ENCODE measurements at places on chromosomes 5 and 9.
A peak's percentile ranks its signal among the peaks of the same experiment; 100 is the strongest.

DNA sequence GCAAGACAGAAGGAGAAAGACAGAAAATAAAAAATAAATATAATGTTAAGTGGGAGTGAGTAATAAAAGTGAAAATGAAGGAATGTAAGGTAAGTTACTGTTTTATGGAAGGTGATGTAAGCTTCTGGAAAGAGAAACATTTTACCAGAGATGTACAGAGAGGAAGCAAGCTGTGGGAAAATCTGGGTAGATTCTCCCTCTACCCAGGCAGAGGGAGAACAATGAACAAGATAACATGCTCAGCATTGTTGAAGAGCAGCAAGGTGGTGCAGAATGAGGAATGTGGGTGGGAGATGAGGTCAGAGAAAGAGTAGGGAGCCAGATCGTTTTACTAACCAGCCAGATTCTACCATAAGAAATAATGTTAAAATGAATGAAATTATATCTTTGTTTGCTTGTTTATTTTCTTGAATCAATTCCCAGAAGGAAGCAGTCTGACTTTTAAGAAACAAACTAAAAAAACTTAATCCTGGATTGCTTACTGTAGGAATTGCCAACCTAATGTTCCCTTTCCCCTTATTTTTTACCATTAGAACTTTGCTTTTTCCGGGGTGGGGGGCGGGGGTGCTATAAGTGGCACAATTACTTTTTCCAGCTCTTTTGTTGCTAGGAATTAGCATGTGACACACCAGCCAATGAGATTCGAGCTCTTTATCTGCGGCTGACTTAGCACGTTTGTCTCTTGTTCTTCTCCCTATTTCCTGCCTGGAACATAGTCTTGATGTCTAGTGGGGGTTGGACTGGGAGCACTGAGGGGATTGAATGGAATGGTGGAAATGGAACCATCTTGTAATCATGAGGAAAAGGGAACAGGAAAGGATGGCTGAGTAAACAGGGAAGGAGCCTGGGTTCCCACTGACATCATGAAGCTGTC, 356.7 kb downstream of the TMEM167A start:
- no peaks in the 10 kb centered on the region for H3K36me3 ChIP-seq
- H3K27ac ChIP-seq, result no peak overlapping the region
- no peak for DNase-seq
- no peak overlapping the region for H3K4me3 ChIP-seq
- no peaks in the 10 kb centered on the region for H3K27me3 ChIP-seq
- H3K4me1 ChIP-seq, result no peaks in the 10 kb centered on the region

GRCh38 chr9:133305731-133306130, 30.3 kb downstream of the SURF6 start:
- no peak overlapping the region for H3K27ac ChIP-seq
- no peak for DNase-seq
- no peaks in the 10 kb centered on the region for H3K4me1 ChIP-seq
- no peaks in the 10 kb centered on the region for H3K27me3 ChIP-seq
- no peak overlapping the region for H3K4me3 ChIP-seq

DNA sequence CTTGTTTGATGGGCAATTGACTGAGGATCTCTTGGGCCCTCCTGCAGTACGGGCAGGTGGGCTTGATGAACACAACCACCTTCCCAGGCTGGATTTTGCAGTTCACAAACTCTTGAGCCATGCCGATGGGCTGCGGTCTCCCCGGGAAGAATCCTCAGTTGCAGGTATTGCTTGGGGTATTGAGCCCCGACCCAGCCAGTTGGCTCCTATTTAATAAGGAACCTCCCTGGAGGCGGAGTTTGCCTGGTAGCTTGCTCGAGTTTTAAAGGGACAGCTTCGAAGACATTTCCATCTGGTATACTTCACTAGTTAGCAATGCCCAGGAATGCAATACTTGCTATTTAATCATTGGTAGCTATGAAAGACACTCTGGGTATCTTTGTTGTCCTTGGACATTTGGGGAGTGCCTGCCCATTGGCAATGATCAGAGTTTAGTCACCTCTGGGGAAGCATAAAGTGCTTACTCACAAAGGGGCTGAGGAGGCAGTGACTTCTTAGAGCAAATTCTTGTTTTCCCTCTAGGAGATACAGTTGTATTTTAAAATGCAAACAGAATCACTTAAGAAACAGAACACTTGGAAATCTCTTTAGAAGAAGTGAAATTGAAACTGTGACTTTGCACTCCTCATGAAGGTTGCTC, at the start of gene GLRX:
GLRX (minus strand) TSS at position 185 of the 640 bp plus-strand sequence; CDS start at position 121, 64 bp downstream.
- peaks cover 3% of the 10 kb centered on the region for H3K4me1 ChIP-seq
- peak within 1 kb of the TSS; percentile 56 for H3K4me3 ChIP-seq
- DNase-seq, result peak; percentile 78
- H3K27me3 ChIP-seq, result no peaks in the 10 kb centered on the region

DNA sequence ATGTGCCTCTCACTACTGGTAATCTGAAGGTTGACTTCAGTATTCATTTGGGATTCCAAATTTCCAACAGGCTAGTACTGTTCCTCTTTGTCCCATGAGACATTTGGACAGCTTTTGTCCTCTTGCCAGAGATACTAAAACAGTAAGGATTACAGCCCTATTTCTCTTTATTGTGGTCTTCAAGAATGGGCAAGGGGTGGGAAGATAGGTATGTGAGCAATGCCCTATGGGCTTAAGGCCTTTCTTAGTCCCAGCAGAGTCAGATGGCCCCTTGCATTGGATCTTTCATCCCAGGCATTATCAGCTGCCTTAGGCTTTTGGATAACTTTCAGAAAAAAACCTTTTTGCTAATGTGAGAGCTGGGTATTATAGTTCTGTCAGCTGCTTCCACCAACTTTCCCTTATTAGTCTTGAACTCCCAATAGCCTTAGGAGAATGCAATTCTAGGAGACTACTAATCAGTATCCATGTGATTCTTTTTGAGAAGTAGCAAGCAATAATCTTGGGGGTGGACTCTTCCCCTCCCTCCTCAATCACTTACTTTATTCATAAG, 361.1 kb upstream of the NUDT12 start:
- H3K27me3 ChIP-seq, result no peaks in the 10 kb centered on the region
- H3K36me3 ChIP-seq, result no peaks in the 10 kb centered on the region

DNA sequence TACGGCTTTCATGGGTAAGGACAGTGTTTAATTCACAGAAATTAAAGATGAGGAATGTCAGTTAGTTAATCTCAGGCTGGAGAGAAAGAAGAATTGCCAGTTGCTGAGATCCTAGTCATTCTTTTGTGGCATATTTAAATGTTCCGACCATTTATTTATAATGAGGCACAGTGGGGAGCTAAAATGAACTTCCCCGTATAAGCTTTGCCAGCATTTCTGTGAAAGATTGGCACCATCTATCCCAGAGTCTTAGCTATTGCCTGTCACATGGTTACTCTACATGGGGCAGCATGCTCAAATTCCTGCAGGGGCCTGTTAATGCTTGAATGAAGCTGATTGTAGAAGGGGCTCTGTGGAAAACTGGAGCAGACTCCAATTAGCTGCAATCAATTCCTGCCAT, 314.1 kb downstream of the PRELID2 start:
- no peaks in the 10 kb centered on the region for H3K36me3 ChIP-seq
- no peak overlapping the region for H3K27ac ChIP-seq
- no peaks in the 10 kb centered on the region for H3K4me1 ChIP-seq
- peak; percentile 36 for DNase-seq
- no peaks in the 10 kb centered on the region for H3K27me3 ChIP-seq

DNA sequence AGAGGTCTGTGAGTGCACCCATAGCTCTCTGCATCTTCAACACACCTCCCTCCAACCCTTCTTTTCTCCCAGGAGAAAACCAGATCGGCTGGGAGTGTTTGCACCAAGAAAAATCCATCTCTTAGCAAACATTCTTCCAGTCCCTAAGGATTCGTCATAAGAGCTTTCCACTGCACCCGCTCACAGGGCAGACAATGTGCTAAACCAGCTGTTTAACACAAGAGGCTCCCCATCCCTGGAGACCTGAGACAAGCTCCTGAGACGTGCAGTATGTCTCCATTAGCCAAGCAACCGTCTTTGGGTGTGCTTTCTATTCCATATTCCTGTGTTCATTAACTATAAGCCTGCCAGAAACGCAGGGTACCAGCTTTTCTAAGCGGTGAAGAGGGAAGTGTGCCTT, 93.6 kb upstream of the ZNF462 start:
- H3K4me3 ChIP-seq, result no peak overlapping the region
- no peak overlapping the region for H3K27ac ChIP-seq
- no peak for DNase-seq

- DNase-seq, result no peak
- H3K27me3 ChIP-seq, result no peaks in the 10 kb centered on the region
- H3K4me1 ChIP-seq, result peaks cover 7% of the 10 kb centered on the region
- no peak overlapping the region for H3K4me3 ChIP-seq
- H3K27ac ChIP-seq, result no peak overlapping the region
Observed at GRCh38 chr9:94729199-94729598, 2.7 kb downstream of the AOPEP start.

DNA sequence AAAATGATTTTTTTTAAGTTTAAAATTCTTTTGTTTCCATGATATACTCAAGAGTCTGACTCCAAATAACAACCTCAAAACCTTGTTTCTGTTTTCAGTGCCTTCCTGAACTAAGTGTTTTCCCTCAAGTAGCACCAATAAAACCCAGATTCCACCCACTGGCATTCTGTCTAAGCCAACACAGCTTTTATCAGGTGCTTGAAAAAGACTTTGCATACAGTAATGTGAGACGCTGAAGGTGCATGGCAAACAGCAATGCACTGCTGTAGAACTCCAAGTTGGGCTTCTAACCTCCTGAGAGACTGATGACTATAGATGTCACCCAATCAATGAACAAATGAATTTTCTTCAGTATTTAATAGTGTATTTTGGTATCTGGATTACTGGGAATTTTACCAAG, 95.7 kb downstream of the NFIB start:
- H3K4me3 ChIP-seq, result no peak overlapping the region
- peak overlapping the region; percentile 1 for H3K27ac ChIP-seq
- peaks cover 4% of the 10 kb centered on the region for H3K4me1 ChIP-seq
- H3K36me3 ChIP-seq, result no peaks in the 10 kb centered on the region

DNA sequence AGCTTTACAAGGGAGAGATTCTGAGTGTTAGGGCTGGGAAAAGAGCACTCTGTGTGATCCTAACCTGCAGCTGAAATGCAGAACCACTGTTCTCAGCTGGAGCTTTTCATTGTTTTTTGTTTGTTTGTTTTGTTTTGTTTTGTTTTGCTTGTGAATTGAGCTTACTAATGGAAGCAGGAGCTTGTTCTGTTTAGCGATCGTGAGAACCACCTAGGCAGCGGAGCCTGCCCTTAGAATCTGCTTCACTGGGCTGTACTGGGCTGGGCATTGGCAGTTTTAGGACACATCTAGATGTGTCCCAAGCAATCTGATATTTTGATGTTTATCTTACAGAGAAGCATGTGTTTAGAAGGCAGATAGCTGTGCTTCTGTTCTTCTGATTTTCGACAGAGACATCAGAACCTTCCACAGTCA, 14.3 kb downstream of the SYK start:
- H3K27ac ChIP-seq, result no peak overlapping the region
- H3K4me1 ChIP-seq, result no peaks in the 10 kb centered on the region
- no peaks in the 10 kb centered on the region for H3K36me3 ChIP-seq

DNA sequence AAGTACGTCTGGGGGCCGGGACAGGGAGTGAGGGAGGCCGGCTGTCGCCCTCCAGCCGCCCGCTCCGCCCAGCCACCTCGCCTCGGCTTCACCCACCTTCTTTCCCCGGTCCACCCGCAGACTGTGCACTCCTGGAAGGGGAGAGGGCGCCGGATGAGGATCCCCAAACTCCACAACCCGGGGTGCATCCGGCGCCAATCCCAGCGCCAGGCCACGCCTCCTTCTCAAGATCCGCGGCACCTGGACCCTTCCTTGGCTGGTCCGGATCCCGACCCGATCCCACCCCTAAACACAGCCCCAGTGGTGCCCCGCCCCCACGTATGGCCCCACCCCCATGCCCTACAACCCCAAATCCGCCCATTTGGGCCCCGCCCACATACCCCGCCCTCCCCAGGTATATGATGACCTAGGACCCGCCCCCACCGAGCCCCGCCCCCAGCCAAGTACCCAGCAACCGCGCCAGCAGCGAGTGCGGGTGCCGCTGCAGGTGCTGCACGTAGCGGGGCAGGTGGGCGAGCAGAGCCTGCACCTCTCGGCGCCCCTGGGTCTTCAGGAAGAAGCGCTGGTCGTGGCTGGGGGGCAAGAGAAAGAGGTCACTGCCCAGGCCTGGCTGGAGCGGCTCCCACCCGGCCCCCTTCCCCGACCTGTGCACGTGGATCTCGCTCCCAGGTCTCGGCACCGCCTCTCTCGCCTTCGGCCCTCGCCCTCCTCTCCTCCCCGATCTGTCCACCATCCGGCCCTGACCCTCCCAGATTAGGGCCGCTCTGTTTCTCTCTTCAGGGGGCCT, 3.2 kb downstream of the PIP5KL1 start:
- no peaks in the 10 kb centered on the region for H3K4me1 ChIP-seq
- DNase-seq, result peak; percentile 63
- no peak overlapping the region for H3K27ac ChIP-seq

DNA sequence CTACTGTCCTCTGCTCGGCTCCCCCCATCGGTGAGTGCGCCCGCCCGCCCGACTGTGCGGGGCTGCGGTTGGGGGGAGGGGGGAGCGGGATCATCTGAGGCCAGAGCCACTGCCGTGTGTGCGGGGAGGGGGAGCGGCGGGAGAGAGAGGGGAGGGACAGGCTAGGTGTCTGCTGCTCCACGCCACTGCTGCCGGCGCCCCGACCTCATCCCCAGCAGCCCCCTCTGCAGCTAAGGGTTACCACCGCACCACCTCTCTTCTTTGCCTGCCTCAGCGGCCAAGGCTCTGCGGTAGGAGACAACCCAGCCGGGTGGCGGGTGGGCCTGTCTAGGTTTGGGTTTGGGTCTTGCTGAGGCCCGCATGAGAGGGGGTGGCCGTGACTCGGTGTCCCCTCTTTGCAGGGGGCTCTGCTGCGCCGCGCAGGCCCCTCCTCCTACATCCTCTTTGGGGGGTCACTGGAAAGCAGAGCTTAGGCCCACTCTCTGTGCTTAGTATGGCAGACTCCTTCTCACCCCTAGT, 670 bp upstream of the PURA start:
- H3K36me3 ChIP-seq, result no peaks in the 10 kb centered on the region
- no peaks in the 10 kb centered on the region for H3K27me3 ChIP-seq
- peak overlapping the region; percentile 61 for H3K4me3 ChIP-seq
- peaks cover 19% of the 10 kb centered on the region for H3K4me1 ChIP-seq
- no peak for DNase-seq
- peak overlapping the region; percentile 87 for H3K27ac ChIP-seq

GRCh38 chr5:9468060-9468388, 77.9 kb downstream of the SEMA5A start:
- H3K27ac ChIP-seq, result no peak overlapping the region
- H3K4me3 ChIP-seq, result no peak overlapping the region
- H3K27me3 ChIP-seq, result no peaks in the 10 kb centered on the region
- no peaks in the 10 kb centered on the region for H3K36me3 ChIP-seq
- peak; percentile 20 for DNase-seq

- peak overlapping the region; percentile 21 for H3K27ac ChIP-seq
- peak; percentile 50 for DNase-seq
- H3K4me1 ChIP-seq, result peaks cover 4% of the 10 kb centered on the region
- H3K27me3 ChIP-seq, result no peaks in the 10 kb centered on the region
- no peak overlapping the region for H3K4me3 ChIP-seq
Observed at GRCh38 chr5:151234476-151235238, 10.8 kb upstream of the CCDC69 start.

- no peak overlapping the region for H3K4me3 ChIP-seq
- H3K27me3 ChIP-seq, result no peaks in the 10 kb centered on the region
- DNase-seq, result no peak
- H3K36me3 ChIP-seq, result no peaks in the 10 kb centered on the region
- H3K4me1 ChIP-seq, result no peaks in the 10 kb centered on the region
Observed at GRCh38 chr5:146995878-146996277, 117.3 kb upstream of the PPP2R2B start.

- H3K4me3 ChIP-seq, result no peak overlapping the region
- no peak overlapping the region for H3K27ac ChIP-seq
- no peaks in the 10 kb centered on the region for H3K27me3 ChIP-seq
- H3K36me3 ChIP-seq, result no peaks in the 10 kb centered on the region
- H3K4me1 ChIP-seq, result no peaks in the 10 kb centered on the region
- no peak for DNase-seq
Observed at GRCh38 chr5:136811551-136811950, 446.2 kb upstream of the TRPC7 start.

All from prostate gland (tissue), 2 donors.